Glutamatergic neuron (in vitro differentiated cells): ENCODE measurements at places on chromosomes 13 and 19. TPM values are rescaled to one million over a fixed set of nuclear protein-coding genes. Genes with fewer than 3 reads are reported as not detected.

DNA sequence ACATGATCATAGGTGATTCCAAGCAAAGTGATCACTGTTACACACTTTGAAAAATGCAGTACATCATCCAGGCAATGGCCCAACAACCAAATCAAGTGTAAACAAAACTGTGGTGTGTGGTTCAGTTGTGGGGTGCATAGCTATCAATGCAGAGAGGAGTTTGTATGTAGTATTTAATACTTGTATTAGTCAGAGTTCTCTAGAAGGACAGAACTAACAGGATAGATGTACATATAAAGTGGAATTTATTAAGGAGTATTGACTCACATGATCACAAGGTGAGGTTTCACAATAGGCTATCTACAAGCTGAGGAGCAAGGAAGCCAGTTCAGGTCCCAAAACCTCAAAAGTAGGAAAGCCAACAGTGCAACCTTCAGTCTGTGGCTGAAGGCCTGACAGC is 249.3 kb upstream of the HTR2A start:
- DNase-seq = no peak

GRCh38 chr13:64057372-64058020 is 2641.8 kb upstream of the PCDH20 start:
- no peak for DNase-seq

The CBY2 gene
- not detected for total RNA-seq

- no peak for DNase-seq
Measured at GRCh38 chr19:16764793-16765433, 45.3 kb downstream of the NWD1 start.

GRCh38 chr19:15390814-15391213 is 11.2 kb upstream of the AKAP8 start:
- DNase-seq = no peak

The ZNF534 gene
- not detected for total RNA-seq

DNA sequence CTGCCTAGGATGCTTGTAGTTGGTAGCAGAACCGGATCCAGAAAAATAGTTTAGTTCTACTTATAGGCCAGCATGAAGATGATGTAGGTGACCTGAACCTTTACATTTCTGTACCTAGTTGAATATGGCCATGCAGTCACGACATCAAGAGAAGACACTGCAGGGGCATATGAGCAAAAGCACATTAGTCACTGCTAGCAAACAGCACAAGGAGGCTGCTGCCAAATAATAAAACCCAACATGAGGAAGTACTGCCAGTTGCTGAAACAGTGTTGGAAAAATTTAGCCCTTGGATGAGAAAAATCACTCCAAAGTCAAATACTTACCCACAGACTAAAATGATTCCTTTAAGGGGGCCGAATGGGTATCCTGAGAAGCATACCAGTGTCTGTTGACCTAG is 20.8 kb downstream of the ERICH6B start:
- no peak for DNase-seq

The ALOX5AP gene
- 0.81 TPM for total RNA-seq

DNA sequence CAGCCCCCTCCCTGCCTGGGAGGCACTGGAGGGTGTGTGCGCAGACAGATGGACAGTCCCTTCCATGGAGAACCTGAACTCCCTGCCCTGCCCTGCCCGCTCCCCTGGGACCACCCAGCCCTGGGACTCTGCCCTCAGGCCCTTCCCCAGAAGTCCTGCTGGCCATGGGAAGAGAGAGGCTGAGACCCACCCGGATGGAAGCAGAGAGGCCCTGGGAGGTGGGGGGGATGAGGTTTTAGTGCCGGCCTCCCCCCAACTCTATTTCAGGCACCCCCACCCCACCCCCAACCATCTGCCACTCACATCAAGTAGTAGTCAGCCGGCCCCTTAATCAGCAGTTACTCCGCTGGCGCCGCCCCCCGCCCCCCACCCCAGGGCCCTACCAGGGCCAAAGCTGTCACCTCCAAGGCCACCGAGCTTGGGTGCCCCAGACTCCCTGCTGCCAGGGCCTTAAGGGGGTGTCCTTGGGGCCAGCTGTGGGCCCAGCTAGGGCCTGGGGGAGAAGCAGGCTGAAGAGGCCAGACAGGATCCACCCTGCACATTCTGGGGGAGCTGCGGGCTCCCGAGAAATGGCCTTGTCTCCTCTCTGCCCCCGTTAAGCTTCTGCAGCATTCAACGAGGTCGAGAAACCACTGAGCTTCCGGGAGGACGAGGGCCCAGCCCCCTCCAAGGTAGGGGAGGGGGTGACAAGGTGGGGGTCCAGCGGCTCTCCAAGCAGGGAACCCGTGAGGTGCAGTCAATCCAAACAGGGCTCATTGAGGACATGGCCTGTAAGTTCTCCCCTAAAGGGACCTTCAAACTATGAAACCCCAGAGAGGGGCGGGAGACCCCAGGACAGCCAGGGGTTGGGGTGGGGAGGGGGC is 17.4 kb downstream of the NMRK2 start:
- DNase-seq = peak; percentile 83

- DNase-seq = no peak
Measured at GRCh38 chr19:33063753-33064457, 783 bp downstream of the RHPN2 start.
